Activated CD8-positive, alpha-beta memory T cell treated with anti-CD3 and anti-CD28 coated beads for 4 hours (primary cell): ENCODE measurements at places on chromosomes 5 and 9.
A peak's percentile ranks its signal among the peaks of the same experiment; 100 is the strongest.

- no peak for DNase-seq
Measured at GRCh38 chr9:106277966-106278365, 583.6 kb downstream of the TMEM38B start.

DNA sequence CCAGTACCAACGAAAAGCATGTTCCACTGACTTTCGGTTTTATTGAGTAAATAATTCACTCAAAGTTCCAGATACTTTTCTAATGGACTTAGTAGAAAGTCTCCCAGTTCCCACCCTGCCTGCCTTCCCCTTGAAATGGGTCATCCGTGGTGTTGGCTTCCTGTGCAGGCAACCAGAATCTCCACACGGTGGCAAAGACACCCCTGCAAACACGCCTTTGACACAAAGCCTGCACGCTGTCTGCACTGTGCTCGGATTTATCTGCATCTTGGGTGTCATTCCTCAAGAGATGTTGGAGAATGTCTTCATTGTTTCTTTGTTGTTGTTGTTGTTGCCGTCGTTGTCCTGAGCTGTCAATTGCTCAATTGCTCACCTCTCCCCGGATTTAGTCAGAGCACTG lies 150.0 kb upstream of the IRX2 start:
- DNase-seq: no peak

DNA sequence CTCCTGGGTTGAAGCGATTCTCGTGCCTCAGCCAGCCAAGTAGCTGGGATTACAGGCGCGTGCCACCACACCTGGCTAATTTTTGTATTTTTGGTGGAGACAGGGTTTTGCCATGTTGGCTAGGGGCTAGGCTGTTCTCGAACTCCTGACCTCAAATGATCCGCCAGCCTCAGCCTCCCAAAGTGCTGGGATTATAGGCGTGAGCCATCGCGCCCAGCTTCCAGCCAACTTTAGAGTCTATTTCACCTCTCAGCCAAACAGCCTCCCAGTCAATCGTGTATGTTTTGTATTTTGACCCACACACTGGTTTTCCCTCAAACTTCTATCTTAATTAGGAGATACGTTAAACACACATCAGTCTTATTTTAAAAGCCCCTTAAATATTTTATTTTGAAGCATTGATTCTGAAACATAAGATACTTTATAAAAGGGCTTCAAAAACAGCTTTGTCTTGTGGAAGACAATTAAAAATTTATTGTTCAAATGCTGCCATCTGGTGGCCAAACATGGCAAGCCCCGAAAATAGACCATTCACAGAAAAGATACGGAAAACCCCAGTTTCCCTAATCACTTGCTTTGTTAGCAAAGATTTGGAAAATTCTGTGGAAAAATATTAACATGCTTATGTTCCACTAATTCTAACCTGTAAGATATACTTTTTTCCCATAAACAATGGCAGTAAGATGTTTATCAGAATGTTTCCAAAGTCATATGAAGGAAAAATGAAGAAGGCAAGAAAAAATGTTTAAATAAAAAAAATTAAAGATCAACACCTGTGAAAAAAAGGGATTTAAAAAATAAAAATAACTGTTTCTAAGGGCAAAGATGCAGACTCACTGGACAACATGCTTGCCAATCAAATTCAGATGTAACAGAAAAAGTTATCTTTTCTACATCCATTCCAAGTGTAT lies 33.1 kb downstream of the APTX start:
- DNase-seq: peak; percentile 25

DNA sequence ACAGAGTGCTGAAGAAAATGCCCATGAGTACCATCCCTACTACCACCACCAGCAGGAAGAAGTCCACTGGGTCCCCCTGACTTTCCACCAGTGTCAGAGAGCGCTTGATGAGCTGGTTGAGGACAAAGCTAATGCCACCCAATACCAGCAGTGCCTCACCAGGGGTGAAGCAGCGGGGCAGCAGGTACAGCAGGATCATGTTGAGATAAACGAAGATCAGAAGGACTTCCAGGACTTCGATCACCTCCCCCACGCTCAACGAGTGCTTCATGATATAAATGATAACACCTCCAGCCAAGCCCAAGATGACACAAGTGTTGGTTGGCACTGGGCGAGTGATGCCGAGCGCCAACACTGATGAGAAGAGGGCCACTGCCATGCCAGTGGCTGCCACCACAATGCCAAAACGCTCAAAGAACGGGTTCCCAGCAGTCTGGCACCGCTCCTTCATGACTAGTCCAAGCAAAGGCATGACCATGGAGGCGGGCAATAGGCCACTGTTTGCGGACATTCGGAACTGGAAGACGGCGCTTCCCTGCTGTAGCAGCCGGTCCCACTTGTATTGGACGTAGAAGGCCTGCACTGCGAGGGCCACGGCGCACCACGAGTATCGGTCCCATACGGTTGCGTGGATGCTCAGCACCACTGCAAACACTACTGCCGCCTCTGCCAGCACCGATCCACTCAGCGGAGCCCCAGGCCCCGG lies 679 bp downstream of the DOLK start:
- no peak for DNase-seq

DNA sequence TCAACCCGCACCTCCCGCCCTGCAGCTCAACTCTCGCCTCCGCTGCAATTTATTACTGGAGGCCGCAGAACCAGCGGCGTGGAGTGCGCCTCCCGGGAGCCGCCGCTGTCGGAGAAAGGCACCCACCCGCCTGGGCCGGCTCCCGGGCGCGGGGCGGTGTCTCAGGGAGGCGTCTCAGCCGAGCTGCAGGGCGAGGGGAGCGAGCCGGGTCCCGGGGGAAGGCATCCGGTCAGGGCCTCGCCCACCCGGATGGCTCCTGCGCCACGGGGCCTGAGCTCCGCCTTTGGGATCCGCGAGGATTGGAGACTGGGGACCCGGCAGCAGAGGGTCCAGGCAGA lies 32.9 kb downstream of the TSPAN17 start:
- no peak for DNase-seq

DNA sequence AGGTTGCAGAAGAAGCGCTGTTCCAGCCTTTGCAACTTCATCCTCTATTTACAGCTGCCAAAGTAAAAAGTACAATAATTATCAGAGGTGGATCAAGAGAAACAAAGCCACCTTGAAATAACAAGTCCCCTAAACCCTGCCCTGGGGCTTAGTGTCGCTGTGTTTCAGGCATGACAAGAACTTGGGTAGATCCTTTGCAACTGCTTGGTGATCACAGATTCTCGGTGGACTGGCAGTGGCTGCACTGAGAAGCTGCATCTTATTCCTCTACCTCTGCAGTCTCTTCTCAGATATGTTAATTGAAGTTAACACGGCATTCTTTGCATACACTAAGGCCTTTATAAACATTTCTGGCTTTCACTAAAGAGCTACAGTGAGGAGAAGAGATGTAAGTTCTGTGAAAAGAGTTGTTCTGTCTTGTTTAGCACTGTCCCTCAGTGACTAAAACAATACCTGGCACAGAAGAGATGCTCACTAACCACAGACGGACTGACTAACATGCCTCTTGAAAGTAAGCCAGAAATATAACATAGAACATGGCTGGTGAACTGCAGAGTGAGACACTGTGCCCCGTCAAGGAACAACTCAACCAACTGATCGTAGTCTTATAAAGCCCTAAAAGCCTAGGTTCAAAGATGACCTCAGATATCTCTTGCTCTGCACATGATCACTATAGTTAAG lies 144.2 kb downstream of the MLLT3 start:
- no peak for DNase-seq

DNA sequence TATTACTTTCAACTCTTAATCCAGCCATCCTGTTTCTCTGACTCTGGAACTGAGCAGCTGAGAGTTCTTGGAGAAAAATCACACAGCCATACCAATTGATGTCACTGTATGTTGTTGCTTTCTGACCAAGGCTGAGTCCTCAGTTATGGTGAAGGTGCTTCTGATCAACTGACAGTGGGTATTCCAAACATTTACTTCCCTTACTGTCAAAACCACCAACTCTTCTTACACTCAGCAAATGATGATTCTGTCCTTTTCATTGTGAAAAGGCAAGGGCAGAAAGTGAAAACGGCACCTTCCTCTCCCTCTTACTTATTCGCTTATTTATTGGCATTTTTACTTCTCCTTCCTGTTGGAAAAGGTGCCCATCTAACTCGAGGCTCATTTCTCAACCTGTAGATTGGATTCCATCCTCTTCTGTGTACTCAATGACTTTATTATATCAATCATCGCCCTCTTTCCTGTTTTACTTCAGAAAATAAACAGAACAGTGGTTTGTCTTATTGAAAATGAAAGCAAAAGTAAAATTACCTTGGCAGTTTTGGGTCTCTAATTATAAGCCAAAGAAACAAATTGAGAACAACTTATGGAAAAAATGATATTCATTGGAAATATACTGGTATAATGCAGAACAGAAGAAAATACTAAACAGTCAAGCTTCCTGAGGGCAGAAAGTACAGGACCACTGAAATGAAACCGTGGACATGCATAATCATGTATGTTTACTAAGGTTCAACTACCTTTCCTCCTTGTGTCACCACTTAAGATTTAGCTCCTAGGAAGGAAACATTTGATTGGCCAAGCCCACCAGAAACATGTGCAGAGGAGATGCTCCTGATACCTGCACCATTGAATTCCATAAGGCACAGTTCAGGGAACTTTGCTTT lies 104.5 kb upstream of the CHD1 start:
- no peak for DNase-seq

DNA sequence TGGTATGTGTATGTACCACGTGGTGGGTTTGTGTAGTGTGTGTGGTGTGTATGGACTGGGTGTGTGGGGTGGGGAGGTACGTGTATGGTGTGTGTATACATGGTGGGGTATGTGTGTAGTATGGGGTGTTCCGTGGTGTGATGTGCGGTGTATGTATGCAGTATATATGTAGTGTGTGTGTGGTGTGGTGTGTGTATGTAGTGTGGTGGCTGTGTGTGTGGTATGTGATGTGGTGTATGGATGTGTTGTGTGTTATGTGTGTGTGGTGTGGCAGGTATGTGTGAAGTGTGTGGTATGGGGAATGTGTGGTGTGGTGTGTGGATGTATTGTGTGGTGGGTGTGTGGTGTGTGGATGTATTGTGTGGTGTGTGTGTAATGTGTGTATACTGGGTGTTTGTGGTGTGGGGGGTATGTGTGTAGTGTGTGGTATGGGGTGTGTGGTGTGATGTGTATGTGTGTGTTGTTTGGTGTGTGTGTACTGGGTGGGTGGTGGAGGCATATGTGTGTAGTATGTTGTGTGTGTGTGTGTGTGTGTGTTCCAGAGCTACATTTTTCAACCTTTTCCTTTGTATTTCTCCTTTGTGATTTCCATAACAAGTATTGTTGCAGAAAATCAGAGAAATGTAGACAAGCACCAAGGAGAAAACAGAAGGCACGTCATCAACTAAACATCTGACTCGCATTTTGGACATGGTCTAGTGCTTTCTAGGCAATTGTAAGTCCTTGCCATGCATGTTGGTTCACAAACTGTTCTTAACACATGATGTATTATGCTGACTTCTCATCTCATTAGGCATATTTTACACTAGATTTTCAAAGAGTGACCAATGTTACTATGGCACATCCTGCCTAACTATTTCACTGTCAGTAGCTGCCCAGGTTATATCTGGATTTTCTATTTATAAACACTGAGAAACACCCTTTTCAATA lies 13.2 kb downstream of the SEMA4D start:
- no peak for DNase-seq

DNA sequence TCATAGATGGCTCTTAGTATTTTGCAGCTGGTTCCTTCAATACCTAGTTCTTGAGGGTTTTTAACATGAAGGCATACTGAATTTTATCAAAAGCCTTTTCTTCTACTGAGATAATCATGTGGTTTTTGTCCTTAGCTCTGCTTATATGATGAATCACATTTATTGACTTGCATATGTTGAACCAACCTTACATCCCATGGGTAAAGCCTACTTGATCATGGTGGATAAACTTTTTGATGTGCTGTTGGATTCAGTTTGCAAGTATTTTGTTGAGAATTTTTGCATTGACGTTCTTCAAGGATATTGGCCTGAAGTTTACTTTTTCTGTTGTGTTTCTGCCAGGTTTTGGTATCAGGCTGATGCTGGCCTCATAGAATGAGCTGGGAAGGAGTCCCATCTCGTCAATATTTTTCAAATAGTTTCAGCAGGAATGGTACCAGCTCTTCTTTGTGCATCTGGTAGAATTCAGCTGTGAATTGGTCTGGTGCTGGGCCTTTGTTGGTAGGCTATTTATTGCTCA lies 49.7 kb downstream of the YIPF5 start:
- no peak for DNase-seq

DNA sequence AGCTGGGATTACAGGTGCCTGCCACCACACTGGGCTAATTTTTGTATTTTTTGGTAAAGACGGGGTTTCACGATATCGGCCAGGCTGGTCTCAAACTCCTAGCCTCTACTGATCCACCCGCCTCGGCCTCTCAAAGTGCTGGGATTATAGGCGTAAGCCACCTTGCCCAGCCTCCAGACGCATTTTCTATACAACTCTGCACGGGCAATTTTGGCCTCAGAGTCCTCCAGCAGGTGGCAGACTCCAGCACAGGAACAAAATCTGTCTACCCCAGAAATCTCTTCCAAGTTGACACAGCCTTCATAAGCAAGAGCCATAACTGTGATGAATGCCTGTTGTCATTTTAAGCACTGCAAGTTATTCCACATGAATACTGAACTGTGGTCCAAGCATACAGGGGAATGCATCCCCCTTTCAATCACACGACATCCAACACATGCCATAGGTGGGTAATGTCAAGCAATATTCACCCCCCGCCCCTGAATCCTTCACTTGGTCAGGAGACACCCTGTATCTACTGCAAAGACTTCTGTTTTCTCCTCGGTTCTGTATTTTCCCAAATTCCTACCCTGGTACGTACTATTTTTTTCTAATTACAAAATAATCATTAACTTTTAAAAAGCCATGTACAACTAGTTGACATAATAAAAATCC lies 50.8 kb downstream of the ALDH7A1 start:
- DNase-seq: no peak

DNA sequence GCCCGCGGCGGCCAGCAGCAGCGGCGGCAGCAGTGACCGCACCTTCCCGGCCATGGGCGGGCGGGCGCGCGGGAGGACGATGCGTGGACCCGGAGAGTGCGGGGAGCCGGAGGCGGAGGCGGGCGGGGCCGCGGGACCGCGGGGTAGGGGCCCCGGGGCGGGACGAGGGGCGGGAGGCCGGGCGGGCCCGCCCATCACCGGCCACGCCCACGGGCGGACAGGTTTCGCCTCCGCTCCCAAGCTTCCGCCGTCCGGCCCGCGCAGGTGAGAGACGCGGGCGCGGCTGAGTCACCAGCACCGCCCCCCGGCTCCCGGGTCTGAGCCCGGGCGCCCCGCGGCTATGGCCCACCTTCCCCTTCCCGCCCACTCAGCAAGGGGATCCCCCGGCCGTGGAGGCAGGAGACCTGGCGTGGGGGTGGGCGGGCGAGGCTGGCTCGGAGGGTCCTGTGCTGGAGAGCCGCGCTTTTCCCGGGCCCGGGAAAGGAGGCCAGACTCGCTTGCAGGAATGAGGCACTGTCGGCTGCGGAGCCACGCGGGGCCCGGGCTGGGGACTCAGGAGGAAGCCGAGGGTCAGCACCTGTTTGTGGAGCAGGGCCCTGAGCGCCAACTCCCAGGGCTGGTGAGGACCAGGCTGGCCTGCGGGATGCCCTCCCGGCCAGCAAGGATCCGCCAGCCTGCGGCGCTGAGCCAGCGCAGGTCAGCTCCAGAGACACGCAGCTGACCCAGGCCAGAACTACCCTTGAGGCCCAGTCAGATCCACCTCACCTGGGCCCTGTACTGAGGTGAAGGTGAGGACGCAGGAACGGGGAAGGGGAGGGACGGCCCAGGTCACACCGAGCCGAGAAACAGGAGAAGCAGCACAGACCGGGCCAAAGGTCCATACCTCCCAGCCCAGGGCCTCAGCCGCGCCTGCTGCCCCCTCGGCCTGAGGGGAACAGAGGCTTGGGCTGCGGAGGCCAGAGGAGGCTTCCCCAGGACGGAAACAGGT lies at the start of gene ENTPD2:
Gene ENTPD2 (minus strand): TSS at position 118 of the 988 bp plus-strand sequence. CDS start 64 bp downstream, at position 54.
- DNase-seq: no peak

- DNase-seq: no peak
Measured at GRCh38 chr9:89352874-89353649, 34.8 kb downstream of the SECISBP2 start.
